ENCODE measurements at places on chromosomes 5 and 9.

- peak; percentile 31 for DNase-seq
Measured at GRCh38 chr5:1763548-1763911, 36.1 kb downstream of the MRPL36 start.

- no peak for DNase-seq
Measured at GRCh38 chr5:61474746-61475145, 142.7 kb downstream of the ZSWIM6 start.

GRCh38 chr9:20643660-20644059 is 21.4 kb upstream of the MLLT3 start:
- no peak for DNase-seq

DNA sequence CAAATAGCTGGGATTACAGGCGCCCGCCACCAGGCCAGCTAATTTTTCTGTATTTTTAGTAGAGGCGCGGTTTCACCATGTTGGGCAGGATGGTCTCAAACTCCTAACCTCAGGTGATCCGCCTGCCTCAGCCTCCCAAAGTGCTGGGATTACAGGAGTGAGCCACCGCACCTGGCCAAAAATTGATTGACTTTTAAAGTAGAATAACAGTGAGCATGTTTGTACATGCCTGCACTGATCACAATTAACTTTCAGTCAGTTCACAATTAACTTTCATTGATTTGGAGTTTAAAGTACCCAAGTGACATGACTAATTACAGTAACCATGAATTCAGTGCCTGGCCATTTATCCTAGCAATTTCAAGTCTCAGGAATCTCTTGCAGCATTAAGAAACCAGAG is 61.3 kb downstream of the ANKH start:
- no peak for DNase-seq

GRCh38 chr5:10699987-10700386 is 61.0 kb downstream of the DAP start:
- DNase-seq = no peak

GRCh38 chr5:109681763-109682162 is 8.0 kb upstream of the MAN2A1 start:
- no peak for DNase-seq

DNA sequence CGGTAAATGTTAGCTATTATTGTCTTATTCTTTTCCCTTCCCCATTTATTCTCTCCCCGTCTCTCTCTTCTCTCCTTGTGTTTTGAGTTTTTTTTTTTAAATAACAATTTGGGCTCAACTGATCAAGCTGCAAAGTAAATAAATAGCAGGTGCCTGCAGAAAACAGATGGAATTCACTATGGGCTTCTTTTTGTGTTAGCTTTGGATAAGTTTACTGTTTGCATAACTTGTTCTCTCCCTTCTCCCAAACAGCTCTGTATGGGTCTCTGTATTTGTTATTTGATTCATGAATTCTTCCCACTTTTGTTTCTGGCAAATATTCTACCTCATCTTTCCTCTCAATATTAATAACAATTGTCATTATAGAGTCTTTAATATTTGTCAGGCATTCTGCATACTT is 111.8 kb upstream of the ASTN2 start:
- no peak for DNase-seq

GRCh38 chr9:94159069-94159939 is 75.0 kb downstream of the PTPDC1 start:
- no peak for DNase-seq

DNA sequence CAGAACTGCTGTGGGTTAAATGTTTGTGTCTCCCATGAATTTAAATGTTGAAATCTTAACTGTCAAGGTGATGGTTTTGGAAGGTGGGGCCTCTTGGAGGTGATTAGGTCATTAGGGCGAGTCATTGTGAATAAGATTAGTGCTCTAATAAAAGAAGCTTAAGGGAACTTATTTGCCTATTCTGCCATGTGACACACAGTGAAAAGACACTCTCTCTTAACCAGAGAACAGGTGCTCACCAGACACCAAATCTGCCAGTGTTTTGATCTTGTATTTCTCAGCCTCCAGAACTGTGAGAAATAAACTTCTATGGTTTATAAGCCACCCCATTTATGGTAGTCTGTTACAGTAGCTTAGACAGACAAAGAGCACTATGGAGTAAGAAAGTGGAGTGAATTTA is 117.9 kb upstream of the SV2C start:
- DNase-seq = no peak

GRCh38 chr5:151470439-151470838 is 23.0 kb downstream of the SLC36A1 start:
- peak; percentile 16 for DNase-seq

GRCh38 chr9:123169926-123170325 is 98.5 kb downstream of the STRBP start:
- no peak for DNase-seq

DNA sequence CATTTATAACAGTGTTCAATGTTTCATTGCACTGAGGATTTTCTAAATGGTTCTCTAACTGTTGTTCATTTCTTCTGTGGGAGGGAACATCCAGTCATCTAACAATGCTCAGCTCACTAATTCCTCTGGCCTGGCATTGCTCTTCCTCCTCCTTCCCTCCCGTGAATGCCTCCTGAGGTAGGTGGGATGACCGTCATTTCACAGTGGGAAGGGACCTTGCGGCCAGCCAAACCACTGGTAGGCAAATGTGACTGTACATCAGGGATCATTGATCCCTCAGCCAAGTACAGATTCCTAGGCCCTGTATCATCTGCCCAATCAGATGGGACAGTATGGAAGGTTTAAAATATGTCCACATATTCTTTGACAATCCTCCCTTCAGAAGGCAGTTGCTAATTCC is 23.7 kb upstream of the VDAC1 start:
- no peak for DNase-seq

DNA sequence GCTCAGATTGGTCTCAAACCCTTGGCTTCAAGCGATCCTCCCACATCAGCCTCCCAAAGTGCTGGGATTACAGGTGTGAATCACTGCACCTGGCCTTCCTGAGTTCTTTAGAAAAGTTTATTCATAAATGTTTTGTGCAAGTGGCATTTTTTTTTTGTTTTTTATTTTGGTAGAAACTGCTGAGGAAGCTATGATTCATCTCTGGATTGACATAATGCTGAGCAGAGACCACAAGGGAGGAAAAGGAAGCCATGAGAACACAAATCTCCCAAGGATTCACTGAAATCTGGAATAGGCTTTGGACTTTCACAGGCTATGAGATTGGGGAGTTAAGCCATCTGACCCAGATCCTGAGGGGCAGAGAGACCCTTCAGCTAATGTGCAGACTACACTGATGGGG is 3.4 kb upstream of the SLC46A2 start:
- peak; percentile 82 for DNase-seq

DNA sequence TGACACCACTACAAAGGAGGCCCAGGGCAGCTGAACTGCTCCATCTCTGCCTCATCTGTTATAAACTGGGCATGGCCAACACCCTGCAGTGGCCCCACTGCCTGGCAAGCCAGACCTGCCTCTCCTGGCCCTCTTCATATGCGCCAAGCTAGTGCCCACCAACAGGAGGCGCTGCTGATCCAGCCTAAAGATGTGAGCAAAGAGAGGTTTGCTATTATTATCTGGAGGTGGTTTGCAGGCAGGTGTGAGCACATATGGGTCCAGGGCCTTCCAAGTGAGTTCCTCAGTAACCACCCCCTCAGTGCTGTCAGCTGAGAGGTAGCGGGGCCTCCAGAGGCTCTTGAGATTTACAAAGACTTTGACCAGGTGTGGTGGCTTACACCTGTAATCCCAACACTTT is 232.2 kb downstream of the SYK start:
- DNase-seq = peak; percentile 49

GRCh38 chr9:131566158-131566557 is 20.8 kb downstream of the PRRT1B start:
- no peak for DNase-seq

GRCh38 chr5:81751836-81752643 is 1.1 kb upstream of the SSBP2 start:
- no peak for DNase-seq

DNA sequence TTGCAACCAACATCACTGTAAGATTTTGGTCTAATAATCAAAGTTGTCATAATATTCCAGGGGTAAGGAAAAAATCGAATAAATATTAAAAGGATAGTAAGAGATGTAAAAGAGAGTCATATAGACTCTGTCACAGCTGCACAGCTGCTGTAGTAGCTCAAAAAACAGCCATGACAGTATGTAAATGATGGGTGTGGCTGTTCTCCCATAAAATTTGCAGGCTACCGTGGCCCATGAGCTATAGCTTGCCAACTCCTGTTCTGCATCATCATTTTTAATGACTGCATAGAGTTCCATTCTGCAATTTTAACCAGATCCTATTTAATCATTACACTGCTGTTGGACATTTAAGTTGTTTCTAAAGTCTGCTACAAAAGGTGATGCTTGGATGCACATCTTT is 450.5 kb upstream of the MPDZ start:
- DNase-seq = no peak

GRCh38 chr9:37374892-37375291 is 47.6 kb upstream of the GRHPR start:
- no peak for DNase-seq

GRCh38 chr9:77887662-77888061 is 143.9 kb downstream of the GNAQ start:
- DNase-seq = no peak

DNA sequence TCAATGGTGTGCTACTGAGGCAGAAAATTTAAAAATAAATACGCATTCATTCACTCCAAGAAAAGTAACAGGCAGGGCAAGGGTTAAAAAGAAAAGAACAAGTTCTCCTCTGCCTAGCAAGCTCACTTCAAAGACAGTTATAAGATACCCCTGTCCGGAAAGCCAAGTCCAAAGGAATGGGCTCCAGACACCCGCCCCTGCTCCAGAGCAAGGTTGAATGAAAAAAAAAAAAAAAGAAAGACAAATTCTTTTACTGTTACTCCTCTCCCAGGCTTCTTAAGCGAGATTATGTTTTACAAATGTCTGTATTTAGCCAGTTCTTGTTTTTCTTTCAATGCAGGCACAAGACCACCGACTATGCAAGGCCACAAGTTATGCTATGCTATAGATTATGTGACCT is 9.1 kb upstream of the ANXA2R start:
- DNase-seq = no peak

GRCh38 chr5:82176115-82176814 is 101.9 kb downstream of the RPS23 start:
- no peak for DNase-seq

DNA sequence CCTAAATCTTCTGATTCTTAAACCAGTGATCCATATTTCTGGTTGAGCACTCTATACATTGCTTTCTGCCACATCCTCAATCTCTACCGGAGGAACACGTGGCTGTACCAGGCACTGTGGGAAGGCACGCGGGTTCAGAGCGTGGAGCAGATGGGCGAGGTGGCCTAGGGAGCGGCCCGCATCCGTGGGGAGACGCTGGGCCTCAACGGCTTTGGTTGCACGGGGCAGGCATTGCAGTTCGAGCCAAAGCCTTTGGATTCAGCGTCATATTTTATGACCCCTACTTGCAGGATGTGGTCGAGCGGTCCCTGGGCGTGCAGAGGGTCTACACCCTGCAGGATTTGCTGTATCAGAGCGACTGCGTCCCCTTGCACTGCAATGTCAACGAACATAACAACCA is 197.2 kb upstream of the RGMB start:
- DNase-seq = no peak

GRCh38 chr9:29233193-29233592 is 1659.9 kb upstream of the C9orf72 start:
- DNase-seq = no peak

DNA sequence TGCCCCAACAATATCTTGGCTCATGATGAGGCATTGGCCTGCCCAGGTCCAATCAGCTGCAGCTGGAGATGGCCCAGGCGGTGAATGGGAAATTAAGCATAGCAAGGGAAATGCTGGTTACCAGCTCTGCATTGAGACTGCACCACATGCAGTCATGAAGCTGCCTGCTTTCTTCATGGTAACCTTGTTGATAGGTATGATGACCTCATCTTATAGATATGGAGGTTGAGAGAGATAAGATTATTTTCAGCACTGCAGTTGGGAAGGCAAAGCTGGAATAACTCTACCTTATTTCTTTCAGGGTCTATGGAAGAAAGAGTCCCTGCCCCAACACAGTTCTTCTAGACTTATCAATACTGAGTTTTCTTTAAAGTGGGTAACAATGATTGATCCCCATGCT is 180.1 kb downstream of the ICE1 start:
- no peak for DNase-seq

DNA sequence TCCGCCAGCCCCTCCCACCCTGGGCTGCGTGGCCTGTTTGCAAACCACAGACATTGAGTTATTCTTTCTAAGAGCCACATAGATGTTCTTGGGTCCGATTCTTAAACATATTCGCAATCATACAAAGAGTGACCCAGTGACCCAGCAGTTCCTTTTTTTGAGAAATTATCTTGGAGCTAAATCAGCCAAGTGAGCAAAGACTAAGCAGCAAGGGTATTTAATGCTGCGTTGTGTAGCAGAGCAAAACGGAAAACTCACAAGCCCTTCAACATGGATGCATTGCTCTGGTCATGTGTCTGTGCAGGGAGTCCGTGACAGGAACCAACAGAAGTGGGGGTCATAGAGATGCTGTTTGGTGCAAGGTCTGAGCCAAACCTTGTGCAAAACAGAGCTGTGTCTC is 95.6 kb downstream of the OLFM1 start:
- no peak for DNase-seq

GRCh38 chr5:36073595-36074216 is 7.0 kb upstream of the UGT3A2 start:
- DNase-seq = no peak

GRCh38 chr9:13244181-13244580 is 35.3 kb downstream of the MPDZ start:
- DNase-seq = no peak

DNA sequence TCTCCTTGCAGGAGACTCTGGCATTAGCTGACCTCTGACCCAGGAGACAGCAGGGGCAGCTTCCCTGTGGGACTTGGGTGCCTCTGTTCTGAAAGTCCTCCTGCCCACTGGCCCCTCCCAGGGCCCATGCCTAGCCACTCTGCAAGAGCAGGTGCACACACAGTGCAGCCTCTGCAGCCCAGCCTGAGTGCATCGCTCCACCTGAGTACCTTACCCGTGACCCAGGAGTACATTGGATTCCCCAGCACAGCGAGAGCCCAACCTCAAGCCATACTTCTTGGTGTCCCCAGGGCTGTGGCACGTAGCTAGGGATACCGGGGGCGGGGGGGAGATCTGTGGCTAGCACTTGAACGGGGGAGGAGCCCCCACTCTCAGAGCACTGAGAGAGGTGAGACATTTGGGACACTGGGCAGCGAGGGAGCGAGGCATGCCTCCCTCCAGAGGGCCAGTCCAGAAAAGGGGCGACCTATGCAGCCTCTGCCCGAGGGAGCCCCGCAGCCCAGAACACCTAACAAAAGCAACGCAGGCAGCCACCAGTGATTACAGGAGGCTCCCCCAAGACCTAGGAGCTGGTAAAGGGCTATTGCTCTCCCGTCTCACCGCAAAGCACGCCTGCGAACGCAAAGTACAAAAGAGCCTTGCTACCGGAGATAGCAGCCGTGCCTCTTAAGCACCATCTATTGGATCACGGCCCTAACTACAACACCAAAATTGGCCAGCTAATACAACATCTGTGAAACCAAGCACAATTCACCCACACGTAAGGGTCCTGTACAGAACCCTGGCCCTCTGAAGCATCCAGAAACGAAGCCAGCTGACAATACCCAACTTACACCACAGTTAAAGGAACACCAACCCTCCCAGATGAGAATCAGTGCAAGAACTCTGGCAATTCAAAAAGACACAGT is 826 bp upstream of the PRDM9 start:
- DNase-seq = no peak
